ENCODE measurements at places on chromosomes 1 and 21.

DNA sequence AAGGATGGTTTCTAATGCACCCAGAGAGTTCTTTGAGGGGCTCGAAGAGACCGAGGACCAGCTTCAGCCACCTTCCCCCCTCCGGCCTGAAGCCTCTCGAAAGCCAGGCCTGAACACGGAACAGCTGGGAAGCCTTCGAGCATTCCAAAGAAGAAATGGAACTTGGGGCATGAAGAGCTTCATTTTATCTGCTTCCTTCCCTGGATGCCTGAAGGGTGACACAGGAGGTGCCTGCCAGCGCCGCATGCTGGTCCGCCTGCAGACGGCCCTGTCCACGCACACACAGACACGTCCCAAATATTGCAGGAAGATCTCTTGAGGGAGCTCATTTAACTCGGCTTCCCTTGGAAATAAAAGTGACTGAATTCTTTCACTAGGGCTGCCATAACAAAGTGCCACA is 73.7 kb downstream of the TOMM20 start:
- no peak for DNase-seq

- no peak for DNase-seq
Observed at GRCh38 chr1:43382027-43382779, 7.4 kb downstream of the MED8 start.

GRCh38 chr21:45887788-45888187 is 93.8 kb upstream of the COL6A1 start:
- no peak for DNase-seq

DNA sequence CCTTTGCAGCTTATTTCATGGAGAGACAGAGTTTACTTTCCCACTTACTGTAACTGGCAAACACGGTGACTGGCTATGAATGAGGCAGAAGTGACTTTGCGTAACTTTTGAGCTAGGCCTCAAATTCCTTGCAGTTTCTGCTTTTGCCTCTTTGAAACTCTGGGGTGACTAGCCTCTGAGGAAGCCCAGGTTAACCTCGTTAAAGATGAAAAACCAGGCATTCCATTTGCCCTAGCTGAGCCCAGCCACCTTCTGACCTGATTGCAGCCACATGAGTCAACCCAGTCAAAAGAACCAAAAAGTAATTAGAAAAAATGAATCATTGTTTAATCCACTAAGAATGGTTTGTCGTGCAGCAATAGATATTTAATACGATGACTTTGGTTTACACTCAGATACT is 20.4 kb downstream of the PRMT6 start:
- DNase-seq: no peak

DNA sequence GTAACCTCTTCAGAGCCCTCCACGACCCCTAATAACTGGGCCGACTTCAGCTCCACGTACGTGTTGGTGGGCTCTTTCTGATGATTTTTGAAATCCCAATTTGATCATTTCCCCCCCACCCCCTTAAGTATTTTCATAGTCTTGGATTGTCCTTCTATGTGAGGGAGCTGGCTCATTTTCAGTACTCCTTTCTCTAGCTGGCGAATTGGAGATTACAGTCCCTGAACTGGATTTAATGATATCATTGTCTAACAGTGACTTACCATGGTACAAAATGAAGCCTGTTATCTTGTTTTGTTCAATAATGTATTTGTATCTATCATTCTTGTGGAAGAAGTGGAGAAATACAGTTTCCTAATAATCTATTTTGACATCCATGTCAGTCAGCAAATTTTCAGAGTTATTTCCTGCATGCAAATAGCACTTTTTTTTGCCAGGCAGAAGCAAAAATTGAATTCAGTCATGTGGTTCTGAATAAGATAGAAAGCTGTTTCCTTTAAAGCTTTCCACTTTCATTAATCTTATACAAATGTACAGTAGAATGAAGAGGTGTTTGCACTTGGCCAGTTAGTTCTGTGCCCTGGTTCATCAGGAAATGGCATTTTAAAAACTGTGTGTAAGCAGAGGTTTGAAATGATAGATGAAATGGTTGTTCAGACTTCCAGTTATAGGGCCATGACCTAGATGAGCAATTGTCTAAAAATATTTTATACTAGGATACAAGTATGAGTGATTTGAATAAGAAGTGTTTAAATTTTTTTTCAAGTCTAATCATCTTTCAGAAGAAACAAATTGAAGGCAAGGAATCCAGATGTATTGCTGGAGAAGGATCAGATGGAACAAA is 104.2 kb downstream of the ATP5PO start:
- no peak for DNase-seq

- peak; percentile 60 for DNase-seq
Observed at GRCh38 chr1:23838401-23838866, 13.2 kb upstream of the HMGCL start.

DNA sequence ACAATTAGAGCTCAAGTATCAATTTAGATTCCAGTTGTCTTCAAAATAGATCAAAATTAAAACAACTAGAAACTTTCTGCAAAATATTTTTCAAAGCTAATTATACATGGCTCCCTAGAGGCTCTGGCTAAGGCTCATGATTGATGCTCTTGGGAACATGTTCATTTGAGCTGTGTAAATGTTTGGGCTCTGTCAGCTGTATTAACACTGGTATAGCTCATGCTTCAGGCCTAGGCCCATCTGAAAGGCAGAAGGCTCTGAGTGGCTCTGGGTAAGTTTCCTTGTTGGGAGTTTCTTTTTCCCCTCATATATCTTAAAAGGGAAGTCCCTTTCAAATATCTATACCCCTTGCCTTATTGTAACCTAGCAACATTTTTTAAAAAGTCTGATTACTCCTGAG is 81.3 kb downstream of the UROD start:
- no peak for DNase-seq

GRCh38 chr1:181341026-181341632 is 142.2 kb upstream of the CACNA1E start:
- DNase-seq: no peak

- DNase-seq: no peak
Observed at GRCh38 chr1:65508051-65508450, 87.6 kb downstream of the LEPR start.

DNA sequence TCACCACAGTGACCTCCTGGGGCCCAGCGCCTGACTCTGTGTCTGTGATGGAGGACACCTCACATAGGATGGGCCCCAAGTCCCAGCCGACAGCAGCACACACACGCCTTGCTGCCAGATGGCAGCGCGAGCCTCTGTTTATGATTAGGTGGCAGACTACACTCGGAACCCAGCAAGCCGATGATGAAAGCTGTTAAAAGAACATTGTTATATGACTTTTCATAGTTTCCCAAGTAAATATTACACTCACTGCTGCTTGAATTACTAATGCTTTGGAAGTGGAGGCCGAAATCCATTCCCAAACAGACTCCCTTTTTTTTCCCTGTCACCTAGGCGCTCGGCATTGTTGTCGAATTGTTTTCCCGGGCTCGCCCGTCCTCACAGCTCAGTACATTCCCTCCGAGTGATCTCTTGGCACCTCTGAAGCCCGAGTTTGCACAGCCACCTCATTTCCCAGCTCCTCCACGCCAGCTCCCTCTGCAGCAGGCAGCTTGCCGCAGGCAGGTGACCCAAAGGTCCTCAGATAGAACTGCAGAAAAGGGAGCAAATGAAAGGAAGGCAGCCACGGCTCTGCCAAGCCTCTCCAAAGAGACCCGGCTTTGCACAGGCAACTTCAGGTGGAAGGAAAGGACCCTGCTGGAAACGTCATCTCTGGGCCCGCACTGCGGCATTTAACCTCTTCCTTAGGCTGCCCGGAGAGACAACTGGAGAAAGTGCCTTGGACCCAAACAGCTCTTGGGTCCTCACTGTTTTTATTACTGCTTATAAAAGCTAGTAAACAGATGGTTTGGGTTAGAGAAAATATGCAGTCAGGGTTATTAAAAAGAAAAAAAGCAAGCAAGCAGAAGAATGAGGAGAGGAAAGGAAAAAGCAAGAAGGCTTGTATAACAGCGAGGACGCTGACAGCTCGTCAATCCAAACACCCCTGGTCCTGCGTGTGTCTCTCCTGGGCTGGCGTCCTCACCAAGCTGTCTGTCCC is 72.2 kb upstream of the SLC25A33 start:
- DNase-seq: no peak

GRCh38 chr1:973459-974292 is 7.4 kb downstream of the PLEKHN1 start:
- no peak for DNase-seq

GRCh38 chr1:84505493-84506001 is 639 bp upstream of the SPATA1 start:
- no peak for DNase-seq

- DNase-seq: no peak
Observed at GRCh38 chr1:154485910-154486496, 16.0 kb upstream of the TDRD10 start.

DNA sequence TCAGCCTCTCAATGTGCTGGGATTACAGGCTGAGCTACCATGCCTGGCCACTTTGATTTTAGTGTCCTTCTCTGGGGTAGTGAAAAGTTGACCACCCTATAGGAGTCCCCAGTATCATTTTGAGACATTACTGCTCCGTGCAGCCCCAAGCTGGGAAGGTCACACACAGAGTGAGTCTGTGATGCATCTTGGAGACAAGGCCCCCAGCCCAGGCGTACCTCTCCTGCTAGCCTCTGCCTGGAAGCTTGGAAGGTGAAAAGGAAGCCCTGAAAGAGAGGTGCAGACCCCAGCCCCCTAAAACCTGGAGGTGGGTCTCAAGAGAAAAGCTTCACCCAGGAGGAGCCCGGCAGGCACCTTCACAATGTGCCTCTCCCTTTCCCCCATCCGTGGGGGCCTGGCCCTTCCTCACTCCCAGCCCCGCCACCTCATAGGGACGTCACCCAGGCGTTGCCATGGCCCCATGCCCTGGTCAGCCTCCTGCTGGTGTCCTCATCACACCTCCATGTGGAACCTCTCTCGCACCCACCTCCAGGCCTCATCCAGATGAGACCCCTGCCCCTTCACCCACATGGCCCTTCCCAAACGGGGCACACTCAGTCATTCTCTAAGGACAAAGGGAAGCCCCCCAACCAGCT is 5.6 kb upstream of the ARF1 start:
- DNase-seq: no peak

All from stimulated activated CD8-positive, alpha-beta memory T cell treated with anti-CD3 and anti-CD28 coated beads, Interleukin-15, amount 100 ng/mL, for 24 hours (primary cell).